Hematopoietic multipotent progenitor cell treated with erythropoietin and hydrocortisone succinate and interleukin-3 and kit ligand, for 4 days (in vitro differentiated cells): ENCODE measurements at places on chromosomes 5 and 9.

DNA sequence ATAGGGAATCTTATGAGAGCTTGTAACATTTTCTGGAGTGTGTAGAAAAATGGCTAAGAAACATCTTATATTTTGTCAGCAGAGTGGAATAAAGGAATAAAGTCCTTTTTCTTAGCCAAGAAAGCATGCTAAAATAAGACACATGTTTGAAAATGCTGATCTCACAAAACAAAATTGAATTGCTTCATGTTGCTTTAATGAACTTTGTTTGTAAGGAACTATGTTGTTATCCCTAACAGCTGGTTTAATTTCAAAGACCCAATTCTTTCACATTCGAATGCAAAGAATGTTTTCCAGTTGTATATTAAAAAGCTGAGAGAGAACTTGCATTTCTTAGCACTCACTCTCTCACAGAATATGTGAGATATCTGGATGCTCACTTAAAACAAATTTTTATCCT, 107.6 kb downstream of the MUSK start:
- DNase-seq: no peak

GRCh38 chr5:180041301-180042274, 30.0 kb downstream of the RNF130 start:
- no peak for DNase-seq

- no peak for DNase-seq
Measured at GRCh38 chr9:20944507-20944906, 86.9 kb downstream of the HACD4 start.

- no peak for DNase-seq
Measured at GRCh38 chr5:94239266-94239665, 379.1 kb downstream of the KIAA0825 start.

DNA sequence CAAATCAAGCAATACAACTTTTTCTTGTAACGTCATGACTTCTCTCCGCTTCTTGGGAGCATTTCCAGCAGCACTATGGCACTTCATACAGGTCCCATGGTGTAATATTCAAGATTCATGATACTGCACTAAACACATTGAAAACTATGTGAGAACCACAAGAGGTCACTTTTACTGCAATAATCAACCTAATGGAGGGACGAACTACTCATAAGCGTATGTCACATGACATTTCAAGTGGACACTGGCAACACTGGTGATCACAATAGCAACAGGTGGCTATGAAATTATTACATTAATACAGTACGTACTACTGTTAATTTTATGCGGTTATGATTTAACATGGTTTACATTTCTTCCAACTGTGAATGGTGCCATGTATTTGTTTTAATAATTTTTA, 78.6 kb upstream of the TBC1D9B start:
- peak; percentile 43 for DNase-seq
